Stimulated activated CD4-positive, alpha-beta T cell treated with anti-CD3 and anti-CD28 coated beads, Interleukin-2, amount 100 ng/mL, for 24 hours (primary cell): ENCODE measurements at places on chromosomes 6 and 20.

DNA sequence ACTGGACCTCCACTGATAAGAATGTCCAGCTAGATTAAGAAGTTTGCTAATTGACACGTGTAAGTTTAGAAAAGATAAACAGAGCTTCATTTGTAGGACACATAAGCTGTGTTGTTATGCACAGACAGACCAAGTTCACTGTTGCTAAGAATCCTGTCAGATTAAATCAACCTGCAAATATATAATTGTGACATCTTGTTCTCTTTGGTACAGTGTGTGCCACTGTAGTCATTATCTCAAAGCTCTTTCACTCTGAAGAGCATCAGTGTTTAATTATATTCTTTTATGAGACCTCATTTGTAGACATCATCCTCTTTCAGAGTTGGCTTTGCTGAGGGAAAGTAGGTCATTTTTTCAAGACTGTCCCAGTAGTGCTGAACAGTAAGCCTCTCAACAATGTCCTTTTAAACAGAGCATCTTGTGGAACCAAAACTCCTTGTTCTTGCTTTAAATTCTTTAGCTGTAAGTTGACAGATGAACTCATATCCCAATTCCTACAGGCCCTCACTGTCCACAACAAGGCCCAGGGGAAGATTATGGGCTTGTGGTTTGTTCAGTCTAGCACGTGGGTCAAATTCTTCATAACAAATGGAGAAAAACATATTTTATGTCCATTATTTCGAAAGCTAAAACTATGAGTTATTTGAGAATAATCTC, 252.4 kb downstream of the HDGFL1 start:
- DNase-seq: no peak

DNA sequence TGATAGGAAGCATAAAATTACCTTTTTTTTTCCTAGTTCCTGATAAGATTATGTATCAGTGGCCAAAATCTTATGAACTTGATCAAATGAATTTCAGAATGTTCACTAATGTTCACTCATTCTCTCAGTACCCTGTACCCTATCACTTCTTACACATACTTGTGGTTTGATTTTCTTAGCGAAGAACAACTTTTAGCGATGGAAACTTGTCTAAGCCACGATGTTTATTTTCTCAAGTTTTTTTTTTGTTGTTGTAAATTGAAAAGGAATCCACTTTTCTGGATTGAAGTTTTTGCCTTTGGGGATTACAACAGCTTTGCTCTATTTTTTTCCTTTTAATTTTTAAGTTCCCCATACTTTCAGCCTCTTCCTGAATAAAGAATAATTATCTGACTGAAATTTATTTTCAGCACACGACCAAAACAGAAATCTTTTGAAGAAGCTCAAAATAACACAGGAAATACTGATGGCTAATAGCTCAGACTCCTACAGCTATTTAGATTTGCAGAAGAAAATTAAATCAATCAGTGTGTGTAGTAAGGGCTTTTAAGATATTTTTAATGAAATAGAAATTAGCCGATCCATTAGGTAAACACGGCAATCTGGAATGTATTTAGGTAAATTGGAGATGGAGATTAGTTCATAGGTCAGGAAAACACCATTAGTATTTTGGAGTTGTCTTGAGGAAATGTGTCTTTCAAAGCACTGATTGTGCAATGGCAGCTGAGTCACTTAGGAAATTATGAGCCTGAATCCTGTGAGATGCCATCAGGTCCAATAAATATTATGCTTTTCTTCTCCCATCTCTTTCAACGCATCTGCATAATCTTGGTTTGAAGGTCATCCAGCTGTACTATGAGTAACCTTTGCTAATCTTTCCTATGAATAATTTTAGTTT, 217.5 kb downstream of the GJA1 start:
- DNase-seq: no peak

- no peak for DNase-seq
These were observed 289.7 kb downstream of the HTR1B start for GRCh38 chr6:77173472-77174074.

DNA sequence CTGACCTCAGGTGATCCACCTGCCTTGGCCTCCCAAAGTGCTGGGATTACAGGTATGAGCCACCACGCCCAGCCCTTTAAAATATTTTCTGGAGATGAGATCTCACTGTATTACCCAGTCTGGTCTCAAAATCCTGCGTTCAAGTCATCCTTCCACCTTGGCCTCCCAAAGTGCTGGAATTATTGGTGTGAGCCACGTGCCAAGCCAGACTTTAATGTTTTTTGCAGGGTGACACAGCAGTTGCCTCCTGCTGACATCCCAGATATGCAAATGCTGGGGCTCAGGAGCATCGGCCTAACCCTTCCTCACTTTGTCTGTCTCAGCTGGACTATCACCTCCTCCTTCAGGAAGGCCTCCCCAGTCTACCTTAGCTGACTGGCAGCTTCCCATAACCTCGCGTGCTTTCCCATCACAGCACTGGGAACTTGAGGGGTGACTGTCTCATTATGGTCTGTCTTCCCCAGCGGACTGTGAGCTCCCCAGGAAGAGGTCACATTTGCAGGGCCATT, 14.3 kb upstream of the ID1 start:
- DNase-seq: no peak

DNA sequence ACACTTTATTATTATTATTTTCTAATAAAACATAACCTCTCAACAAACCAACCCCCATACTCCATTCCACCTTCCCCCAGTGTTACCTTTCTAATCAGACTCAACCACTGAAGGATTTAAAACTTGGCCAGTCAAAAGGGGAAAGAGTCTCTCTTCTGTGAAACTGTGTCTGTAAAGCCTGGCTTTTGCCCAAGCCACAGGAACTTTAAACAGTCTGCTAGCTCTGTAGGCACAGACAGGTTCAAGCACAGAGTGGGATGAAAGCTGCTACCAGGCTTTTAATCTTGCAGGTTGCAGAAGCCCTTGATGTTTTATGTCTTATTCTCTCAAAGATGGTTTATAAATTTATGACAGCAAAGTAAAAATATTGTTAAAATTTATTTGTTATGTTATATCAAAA, 585.7 kb downstream of the TENT5A start:
- DNase-seq: no peak

- no peak for DNase-seq
These were observed 114.1 kb upstream of the SGK1 start for GRCh38 chr6:134432036-134432435.

GRCh38 chr6:11279284-11279689, 46.8 kb upstream of the NEDD9 start:
- DNase-seq: no peak

GRCh38 chr20:56579301-56579710, 46.3 kb downstream of the FAM209B start:
- DNase-seq: no peak

GRCh38 chr20:11217326-11218172, 543.8 kb upstream of the JAG1 start:
- no peak for DNase-seq

GRCh38 chr20:371755-372542, 8.6 kb upstream of the TRIB3 start:
- no peak for DNase-seq

DNA sequence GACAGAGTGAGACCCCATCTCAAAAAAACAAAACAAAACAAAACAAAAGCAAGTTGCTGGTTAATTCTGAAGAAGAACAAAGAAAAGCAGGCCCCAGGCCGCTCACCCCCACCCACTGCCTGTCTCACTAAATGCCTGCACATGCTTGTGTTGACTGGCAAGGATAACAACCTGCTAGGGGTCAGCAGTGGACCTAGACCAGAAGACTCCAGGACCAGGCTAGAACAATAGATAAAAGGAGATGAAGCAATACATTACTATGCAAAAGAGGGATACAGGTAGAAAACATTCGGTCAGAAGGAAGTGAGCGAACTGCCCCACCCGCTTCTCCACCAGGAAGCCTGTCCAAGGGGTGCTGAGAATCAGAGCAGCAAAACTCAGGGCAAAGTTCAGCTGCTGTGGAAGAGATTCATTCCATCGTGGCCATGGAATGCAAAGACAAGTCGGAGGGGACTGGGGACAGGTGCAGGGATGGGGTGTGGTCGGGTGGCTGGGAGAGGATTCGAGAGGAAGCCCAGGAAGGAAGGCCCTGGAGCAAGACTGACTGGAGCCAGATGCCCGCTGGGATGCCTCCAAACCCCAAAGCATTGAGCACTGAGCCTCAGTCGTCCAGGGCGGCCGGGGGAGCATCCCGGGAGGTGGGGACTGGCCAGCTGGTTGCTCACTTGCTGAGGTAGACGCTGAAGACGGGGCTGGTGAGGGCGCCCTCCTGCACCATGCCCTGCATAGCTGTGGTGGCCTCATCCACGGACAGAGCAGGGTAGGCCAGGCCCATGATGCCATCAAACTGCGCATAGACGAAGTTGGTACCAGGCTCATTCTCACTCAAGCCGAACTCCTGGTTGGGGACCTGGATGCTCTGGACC, 5.3 kb downstream of the PGC start:
- DNase-seq: no peak

GRCh38 chr6:3825331-3825831, 23.8 kb upstream of the FAM50B start:
- DNase-seq: no peak

DNA sequence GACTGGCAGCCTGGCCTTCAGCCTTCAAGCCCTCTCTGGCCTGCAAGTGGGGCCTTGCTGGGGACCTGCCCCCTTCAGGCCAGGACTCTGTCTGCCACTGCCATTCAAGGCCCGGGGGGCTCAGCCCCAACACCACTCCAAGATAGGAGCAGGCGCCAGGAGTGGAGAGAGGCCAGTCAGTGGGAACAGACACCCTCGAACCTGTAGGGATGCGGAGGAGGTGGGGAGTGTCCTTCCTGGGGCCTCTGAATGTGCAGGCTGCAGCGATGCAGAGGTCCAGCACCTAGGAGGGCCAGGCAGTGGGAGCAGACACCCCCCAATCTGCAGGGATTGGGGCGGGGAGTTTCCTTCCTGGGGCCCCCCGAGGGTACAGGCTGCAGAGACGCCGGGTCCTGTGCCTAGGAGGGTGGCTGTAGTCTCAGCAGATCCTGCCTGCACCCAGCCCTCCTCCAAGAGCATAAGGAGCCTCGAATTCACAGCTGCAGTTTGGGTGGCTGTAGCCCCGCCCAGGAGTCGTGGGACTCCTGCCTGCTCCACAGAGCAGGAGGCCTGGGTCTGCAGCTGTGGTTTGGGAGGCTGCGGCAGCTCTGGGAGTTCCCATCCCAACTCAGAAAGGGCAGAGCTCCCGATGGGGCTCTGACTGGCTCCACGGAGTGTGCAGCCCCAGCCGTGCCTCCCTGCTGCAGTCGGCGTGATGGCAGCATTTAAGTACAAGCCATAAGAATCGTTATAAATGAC, 33.1 kb downstream of the NR2E1 start:
- DNase-seq: no peak

DNA sequence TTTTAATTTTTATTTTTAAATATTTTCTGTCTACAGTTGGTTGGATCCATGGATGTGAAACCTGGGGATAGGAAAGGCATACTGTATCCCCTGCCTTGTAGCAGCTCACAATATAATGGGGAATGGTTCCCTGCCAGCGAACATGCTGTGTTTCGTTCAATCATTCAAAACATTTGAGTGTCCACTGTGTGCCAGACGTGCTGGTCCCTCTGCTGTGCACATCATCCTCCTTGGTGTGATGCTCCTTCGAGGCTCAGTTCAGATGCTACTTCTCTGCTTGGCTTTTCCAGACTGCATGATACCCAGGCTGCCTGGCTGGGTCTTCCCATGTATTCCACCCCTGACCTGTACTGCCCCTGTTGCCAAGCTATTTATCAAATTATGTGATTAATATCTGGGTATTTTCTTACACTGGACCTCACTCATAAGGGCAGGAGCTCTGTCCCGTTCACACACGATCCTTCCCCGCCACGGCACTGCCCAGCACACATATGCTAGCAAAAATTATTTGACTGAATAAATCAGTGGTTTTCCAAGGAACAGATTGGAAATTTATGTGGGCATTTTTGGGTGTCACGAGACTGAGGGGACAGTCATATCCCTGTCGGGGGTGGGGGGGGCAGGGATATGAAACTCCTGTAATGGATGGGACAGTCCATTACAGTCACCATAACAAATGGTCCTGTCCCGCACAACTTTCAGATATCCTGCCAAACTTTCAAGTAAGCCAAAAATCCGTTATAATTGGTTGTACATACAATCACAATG, 4.9 kb downstream of the SDCBP2 start:
- no peak for DNase-seq

- no peak for DNase-seq
These were observed 28.4 kb upstream of the APMAP start for GRCh38 chr20:25020901-25021301.

- DNase-seq: no peak
These were observed 2.9 kb downstream of the POU3F2 start for GRCh38 chr6:98836962-98837944.

- no peak for DNase-seq
These were observed 84.3 kb downstream of the SHLD1 start for GRCh38 chr20:5834436-5835005.

DNA sequence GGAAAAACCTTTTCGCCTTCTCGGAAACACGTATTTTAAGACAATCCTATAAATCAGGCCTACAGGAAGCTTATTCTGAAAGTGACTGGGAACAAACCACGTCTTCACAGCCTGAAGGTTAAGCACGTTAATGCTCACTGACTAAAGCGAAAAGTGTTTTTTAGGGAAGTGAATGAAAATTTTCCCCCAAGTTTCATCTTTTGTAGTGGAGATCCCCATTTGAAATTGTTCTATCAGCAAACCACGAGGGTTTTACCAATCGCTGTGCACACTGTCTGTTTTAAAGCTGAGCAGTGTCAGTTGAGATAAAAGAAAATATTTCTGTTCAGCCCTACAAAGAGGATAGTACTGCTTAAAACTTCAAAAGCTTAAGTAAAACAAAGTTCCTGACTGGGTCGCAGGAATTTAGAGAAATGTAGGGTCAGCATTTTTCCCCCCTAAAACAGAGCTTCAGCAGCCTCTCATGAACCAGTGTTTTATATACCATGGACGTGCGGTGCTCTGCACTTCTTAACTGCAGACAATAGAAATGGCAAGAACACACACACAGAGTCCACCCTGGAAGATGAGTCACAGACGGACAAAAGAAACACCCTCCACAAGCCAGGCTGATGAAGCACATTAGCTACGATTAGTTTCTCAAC, 34.9 kb downstream of the SLC22A23 start:
- DNase-seq: no peak

DNA sequence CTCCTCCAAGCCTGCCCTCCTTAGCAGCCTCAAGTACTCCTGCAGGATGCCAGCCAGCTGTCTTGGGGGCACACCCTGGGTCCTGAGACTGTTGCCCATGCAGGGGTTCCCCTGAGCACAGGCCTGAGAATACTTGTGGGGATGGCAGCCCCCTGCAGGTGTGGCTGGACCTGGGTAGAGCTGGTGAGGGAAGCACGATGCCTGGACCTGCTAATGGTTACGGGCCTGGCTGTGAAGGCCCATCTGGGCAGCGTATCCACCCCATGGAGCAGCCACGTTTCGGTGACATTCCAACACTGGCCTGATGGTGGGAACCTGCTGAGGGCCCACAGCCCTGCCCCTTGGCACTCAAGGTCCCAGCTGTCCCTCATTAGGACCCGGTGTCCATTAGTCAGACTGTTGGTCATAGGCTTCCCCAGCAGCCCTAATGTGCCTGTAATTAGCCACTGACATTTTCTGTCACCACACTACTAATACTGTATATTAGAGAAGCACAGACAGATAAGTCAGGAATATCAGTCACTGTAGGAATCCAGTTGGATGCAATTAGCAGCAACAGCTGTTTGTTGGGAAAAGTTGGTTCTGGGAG, 20.3 kb downstream of the CCDC167 start:
- no peak for DNase-seq
